ENCODE measurements at places on chromosomes 1 and 21. TPM values are rescaled to one million over a fixed set of nuclear protein-coding genes. Genes with fewer than 3 reads are reported as not detected.
A peak's percentile ranks its signal among the peaks of the same experiment; 100 is the strongest.

NR5A2 gene
- total RNA-seq, result 2.1 TPM

B3GALT2 gene
- 1.0 TPM for total RNA-seq

C1QB gene
- 1,763 TPM for total RNA-seq

DCAF6 gene
- total RNA-seq, result 45.7 TPM

DNA sequence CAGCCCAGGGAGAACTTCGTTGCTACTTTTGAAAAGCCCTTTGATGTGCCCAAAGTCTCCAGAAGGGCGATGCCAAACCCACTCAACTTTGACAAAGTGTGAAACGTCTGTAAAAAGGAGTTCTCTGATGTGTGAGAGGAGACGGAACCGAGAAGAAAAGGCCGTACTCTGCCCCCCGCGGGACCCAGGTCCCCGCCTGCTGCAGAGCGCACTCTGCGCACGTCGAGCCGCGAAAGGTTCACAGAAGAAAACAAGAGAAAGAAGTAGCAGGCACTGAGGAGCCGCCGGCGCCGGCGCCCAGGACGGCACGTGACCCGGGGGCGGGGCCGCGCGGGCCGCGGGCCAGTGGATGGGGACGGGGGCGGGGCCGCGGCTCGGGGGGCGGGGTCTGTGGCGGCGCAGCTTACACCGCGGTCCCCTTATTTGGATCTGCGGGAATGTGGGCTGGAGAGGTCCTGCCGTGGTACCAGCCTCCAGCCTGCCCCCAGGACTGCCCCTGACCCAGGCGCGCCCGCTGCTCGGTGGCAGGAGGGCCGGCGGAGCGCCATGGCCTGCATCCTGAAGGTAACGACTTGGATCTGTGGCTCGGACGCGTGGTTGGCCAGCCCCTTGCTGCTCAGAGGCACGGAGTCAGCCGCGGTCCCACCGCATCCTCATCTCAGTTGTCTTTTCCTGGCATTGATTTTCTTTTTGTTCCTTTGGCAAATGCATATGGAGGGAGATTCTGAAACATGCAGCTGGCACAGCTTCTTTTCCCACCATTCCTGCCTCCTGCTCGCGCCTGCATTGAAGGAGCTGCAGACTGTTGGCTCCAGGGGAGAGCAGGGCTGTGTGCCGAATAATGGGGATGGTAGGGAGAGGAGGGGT is at the start of gene ST6GALNAC3:
Gene ST6GALNAC3, plus strand, starts transcription at position 426 of the 867 bp plus-strand sequence.
- peak; percentile 87 for DNase-seq

GRCh38 chr1:94731891-94732290 is 88.3 kb upstream of the SLC44A3 start:
- no peak for DNase-seq

GRCh38 chr1:30697571-30698376 is 25.6 kb downstream of the MATN1 start:
- no peak for DNase-seq

- peak; percentile 25 for DNase-seq
Observed at GRCh38 chr1:212759683-212760082, 31.9 kb downstream of the NSL1 start.

DNA sequence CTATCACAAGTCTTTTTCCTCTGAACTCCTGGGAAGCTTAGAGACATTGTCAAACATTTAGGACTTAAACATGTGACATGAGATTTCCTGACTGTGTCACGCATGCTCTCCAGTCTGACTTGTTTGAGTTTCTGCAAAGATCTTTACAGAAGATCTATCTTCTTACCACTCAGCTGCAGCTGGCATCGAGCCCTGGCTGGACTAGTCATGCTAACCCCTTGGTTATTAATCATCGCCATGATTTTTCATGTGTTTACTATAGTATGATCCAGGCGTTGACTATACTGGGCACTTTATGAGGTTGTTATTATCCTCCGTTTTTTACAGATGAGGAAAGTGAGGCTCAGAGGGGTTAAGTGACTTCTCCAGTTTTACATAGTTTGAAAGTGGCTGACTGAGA is 18.1 kb upstream of the IRF2BP2 start:
- DNase-seq, result no peak

Measured in upper lobe of left lung (tissue), 6 donors.